Left hindlimb (tissue), 1 donor: ENCODE measurements at places on chromosomes 16 and 17.

DNA sequence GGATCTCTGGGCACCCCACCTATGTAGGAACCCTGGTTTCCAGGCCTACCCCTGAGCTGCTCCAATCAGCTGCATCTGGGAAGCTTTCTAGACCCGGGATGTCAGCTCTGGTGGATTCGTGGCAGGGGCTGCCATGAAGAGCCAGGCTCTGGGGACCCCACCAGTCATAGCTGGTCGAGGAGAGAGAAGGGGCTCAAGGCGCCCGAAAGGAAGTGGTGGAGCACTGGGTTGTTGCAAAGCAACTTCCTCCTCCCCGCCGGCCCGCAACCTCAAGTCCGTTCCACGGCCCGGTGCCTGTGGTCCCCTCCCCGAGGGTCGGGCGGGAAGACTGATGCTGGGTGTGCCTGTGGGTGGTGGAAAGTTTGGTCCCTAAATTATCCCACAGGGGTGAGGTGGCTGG, 10.2 kb downstream of the TBKBP1 start:
- peak; percentile 21 for DNase-seq

GRCh38 chr17:43556292-43556691, 10.2 kb upstream of the ETV4 start:
- DNase-seq = no peak

GRCh38 chr17:80811181-80812105, 180.2 kb upstream of the CHMP6 start:
- DNase-seq = no peak

GRCh38 chr16:17828012-17828411, 357.3 kb upstream of the XYLT1 start:
- no peak for DNase-seq

DNA sequence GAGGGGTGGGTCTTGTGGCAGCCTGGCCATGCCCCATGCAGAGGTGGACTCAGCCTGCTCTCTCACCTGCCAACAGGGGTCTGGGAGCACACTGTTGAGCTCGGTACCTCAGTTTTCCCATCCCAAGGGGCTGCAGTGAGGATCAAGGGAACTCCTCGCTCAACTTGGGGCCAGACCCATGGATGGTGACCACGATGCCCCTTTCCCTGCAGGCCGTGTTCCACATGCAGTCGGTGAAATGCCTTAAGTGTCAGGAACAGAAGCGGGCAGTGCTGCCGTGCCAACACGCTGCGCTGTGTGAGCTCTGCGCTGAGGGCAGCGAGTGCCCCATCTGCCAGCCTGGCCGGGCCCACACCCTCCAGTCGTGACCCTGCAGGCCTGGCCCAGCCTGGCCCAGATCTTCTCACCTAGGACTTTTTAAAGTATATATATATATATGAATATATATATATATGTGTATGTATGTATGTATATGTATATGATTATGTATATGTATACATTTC, 20.1 kb downstream of the UNC13D start:
- no peak for DNase-seq

DNA sequence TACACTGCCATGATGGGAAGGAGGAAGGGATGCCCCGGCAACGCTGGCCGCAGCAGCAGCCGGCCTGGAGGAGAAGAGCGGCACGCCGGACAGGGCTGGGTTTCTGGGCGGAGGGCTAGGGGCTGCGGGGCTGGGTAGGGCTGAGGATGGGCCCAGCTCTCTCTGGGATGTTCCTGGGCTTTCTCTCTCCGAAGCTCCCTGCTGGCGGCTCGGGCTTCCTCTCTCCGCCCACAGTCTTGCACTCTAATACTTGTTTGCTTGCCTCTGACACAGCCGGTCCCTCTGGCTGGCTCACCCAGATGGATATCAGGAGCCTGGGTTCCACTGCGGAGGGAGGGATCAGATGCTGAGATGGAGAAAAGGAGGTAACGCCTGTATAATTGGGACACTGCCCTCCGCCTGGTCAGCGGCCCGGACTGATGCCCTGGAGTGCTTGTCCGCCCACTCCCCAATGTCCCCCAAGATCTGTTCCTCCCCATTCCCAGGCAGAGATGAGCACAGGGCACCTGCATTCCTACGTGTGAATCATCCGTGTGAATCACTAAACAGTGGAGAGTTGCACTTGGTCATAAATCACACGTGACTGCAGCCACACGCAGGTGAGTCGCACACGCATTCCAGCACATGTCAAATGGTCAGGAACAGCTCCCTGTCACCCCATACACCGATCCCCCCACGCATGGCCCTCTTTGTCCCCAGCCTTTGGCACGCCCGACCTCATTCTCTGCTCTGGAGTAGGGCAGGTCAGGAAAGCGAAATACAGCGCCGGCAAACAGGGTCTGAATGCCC, at the start of gene ALOXE3:
TSS of gene ALOXE3 (minus strand) at position 535 of the 789 bp plus-strand sequence. CDS start at position 11, 524 bp downstream.
- no peak for DNase-seq

DNA sequence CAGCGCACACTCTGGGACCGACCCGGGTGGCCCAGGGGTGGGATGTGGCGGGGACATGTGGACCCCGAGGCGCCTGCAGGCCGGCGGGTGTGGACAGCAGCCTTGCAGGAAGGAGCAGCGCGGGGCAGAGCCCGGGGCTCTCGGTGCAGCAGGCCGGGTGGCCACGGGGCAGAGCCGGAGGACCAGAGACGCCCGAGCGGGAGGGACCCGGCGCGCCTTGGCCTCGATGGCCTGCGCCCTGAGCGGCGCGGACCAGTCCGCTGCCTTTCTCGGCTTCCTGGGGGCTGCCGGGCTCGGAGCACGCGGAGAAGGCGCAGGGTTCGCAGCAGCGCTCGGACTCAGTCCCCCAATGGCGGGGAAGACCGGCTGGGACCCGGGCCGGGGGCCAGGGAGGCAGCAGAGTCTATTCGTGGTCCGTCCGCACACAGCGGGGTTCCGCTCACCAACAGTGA, 43.4 kb downstream of the OSBPL7 start:
- DNase-seq = no peak

DNA sequence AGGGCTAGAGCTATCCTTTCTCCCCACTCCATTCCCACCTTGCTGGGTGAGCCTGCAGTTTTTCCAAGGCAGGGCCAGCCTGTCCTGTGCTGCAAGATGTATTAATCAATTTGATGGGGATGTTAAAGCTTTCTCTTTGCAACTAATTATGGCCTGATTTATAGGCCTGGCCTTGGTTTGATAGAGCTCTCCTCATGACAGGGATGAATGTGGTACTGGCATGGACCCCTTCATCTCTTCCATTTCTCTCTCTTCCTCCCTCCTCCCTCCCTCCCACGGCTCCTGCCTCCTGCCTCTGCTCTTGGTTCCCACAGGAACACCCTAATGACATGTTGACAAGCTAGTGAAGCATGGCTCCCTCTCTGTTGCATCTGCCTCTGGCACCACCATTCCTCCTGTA, 47.2 kb upstream of the SKAP1 start:
- DNase-seq = no peak

DNA sequence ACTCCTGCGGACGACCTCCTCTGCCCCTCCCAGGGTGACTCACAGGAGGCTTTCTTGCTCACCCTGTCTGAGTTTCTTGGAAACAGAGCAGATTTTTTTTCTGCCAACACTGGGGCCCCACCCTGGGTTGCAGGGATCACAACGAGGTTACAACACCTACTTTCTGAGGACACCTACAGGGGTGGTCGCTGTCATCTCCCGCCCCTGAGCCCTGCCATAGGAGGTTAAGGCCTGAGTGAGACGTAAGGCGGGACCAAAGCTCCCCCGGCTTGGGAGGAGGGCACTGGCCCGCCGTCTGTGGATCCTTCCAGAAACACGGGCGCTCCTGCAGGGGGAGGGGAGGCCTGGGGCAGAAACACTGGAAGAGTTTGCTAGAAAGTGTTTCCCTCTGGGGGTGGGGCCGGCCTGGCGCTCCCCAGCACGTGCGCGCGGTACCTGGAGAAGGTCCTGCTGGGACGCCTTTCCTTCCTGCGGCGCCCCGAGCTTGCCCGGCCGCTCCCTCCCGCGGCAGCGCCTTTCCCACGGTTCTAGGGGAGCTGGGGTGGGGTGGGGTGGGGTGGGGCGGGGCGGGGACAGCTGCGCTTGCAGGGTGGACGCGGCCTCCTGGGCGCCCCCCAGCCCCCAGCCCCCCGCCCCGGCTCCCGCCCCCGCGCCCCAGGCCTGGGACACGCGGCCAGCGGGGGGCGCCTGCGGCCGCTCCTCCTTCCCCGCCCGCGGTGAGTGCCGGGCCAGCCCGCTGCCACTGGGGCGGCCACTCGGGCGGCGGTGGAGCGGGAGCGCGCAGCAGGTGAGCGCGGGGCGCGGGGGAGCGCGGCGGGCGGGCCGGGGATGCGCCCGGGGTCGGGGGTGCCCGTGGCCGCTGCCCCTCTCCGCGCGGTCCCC, 20.7 kb upstream of the ADCY7 start:
- peak; percentile 50 for DNase-seq

DNA sequence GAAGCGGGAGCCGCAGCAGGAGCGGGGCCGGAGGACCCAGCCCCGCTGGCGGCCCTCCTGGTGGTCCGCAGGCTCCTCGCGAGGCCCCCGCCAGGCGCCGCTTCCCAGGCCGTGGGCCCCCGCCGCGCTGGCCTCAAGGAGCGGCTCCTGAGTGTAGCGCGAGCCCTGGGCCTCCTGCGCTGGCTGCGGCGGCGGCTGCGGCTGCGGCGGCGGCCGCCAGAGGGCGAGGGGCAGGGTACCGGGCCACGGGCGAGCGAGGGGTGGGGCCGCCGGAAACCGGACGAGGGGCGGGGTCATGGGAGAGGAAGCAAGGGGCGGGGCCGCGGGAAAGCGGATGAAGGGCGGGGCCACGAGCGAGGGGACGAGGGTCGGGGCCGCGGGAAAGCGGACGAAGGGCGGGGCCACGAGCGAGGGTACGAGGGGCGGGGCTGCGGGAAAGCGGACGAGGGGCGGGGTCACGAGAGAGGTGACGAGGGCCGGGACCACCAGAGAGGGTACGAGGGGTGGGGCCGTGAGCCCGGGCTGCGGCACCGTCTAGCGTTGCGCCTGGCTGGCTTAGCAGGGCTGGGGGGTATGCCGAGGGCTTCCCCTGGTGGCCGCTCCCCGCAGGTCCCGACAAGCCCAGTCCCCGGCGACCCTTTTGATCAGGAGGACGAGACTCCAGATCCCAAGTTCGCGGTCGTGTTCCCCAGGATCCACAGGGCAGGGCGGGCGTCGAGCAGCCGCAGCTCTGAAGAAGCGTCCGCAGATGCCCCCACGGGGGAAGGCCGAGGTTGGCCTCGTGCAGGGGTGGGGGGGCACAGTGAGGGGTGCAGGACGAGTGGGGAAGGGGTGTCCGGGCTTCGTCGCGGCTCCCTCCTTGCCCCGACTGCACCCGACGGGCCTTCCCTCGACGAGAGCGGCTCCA, 1.7 kb downstream of the MYO15B start:
- DNase-seq = peak; percentile 96

GRCh38 chr17:69592692-69593350, 178.3 kb downstream of the MAP2K6 start:
- DNase-seq = no peak
